ENCODE measurements at places on chromosomes 3 and 15. TPM values are rescaled to one million over a fixed set of nuclear protein-coding genes. Genes with fewer than 3 reads are reported as not detected.

PGBD4 gene
- total RNA-seq, result 1.9 TPM

GRCh38 chr3:125694761-125695294 is 99.5 kb upstream of the OSBPL11 start:
- no peak for DNase-seq

GRCh38 chr3:45553469-45553974 is 41.0 kb upstream of the LIMD1 start:
- no peak for DNase-seq

GRCh38 chr15:78618490-78618934 is 2.3 kb downstream of the CHRNA3 start:
- peak; percentile 84 for DNase-seq

DNA sequence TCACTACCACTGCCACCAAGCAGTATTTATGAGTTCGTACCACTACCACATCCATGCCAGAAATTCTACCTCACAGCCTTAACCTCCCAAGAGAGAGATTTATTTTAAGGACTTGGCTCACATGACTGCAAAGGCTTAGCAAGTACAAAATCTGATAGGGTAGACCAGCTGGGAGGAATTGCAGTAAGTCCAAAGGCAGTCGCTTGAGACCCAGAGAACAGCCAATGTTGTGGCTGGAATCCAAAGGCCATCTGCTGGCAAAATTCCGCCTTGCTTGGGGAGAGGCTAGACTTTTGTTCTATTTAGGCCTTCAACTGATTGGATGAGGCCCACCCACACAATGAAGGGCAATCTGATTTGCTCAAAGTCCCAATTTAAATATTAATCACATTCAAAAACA is 101.4 kb upstream of the STT3B start:
- DNase-seq, result no peak

INKA1 gene
- total RNA-seq, result 10.3 TPM

DNA sequence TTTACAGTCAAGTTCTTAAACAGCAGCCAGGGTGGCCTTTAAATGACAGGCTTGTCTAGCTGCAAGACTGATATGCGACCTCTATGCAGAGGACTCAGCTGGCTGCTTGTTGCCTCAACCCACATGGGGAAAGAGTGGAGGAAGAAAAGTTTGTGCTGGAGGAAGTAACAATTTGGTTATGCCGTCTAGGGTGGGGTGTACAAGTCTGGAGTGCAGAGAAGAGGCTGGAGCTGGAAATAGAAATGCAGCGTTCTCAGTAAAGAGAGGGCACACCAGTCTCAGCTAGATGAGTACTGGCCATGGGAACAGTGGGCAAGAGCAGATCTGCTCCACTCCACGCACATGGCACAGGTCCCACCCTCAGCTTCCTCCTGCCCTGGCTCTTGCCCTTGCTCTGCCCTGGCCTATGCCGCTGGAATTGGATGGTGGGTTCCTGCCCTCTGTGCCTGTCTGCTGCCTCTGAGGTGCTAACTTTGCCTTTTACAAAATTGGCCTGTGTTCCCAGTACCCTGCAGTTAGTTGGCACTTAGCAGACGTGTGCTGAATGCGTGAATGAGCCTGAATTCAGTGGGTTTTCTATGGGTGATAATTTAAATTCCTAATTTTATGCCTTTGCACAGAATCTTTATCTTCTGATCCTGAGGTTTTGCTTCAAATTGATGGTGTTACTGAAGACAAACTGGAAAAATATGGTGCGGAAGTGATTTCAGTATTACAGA is 59.7 kb upstream of the FURIN start:
- no peak for DNase-seq

DNA sequence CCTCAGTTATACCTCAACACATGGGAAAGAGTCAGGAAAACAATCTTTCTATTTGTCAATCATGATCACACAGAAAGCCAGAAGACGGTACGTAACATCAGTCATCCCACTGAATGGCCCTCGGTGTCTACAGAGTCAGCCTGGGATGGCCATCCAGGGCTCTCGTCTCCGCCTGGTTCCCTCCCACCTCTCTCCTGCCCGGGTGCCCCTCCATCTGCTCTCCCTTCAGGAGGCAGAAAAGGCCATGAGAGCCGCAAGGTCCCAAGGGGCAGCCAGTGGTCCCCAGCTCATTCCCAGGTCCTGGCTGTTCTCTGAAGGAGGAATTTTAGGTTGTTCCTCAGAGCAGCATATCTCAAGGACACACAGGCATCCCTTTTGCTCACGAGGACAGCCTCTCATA is 4.4 kb upstream of the LRRC15 start:
- DNase-seq, result no peak

- no peak for DNase-seq
These were observed 11.9 kb upstream of the SRP14 start for GRCh38 chr15:40050788-40051470.

DNA sequence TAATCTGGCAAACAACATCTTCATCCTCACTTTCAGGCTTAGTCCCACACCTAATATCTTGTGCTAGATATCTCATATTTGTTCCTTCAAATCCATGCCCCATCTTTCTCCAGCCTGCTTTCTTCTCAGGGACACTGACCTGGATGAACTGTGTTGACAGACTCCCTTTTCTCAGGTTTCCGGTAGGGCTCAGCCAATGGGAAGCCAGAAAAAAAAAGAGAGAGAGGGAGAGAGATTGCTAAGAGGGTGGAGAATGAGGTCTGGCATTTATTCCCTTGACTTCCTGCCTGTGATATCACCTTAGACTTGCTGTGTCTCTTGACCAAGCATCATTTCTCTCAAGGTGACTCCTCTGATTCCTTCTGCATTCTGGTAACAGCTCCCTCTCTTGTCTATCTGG is 145.6 kb upstream of the ABI3BP start:
- no peak for DNase-seq

- DNase-seq, result no peak
These were observed 263.8 kb downstream of the FEZF2 start for GRCh38 chr3:62109534-62109933.

Data from urinary bladder (tissue), 4 donors.